Anterior cingulate cortex (tissue), 58 donors: ENCODE measurements at places on chromosomes 7 and 10.

- DNase-seq = no peak
These were observed 6.1 kb downstream of the DBF4 start for GRCh38 chr7:87882151-87882937.

DNA sequence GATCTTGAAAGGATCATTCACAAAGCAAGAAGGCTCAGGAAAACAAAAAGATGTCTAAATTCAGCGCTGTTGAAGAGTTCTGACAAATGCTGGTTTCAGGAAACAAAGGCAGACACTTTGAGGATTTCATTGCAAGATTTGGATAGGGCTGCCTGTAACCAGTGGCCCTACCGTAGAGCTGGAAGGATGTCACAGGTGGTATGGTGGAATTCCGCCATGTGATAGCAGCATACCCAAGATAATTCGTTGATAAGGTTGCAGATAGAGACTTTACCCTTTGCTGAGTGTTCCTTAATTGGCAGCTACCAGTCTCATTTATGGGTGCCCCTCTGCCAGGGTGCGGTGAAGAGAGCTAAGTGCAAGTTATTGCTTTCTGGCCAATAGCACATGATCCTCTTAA lies 100.1 kb downstream of the WDR11 start:
- DNase-seq = no peak

DNA sequence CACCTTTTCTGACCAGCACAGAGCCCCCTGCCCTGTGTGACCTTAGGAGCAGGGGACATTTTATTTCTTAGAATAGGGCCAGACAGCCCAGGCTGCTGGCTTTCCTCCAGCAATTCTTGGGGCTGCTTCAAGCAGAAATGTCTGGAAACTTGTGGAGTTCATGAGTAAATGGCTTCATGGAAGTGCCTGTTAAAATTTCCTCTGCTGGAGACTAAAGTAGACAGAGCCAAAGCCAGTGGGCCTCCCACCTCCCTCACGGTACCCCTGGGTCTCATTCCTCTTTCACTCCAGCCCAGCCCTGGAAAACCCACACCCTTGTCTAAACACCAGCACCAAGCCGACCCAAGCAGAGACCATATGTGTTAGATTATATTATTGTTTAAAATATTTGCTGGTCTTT lies 505.5 kb upstream of the ZMIZ1 start:
- no peak for DNase-seq

DNA sequence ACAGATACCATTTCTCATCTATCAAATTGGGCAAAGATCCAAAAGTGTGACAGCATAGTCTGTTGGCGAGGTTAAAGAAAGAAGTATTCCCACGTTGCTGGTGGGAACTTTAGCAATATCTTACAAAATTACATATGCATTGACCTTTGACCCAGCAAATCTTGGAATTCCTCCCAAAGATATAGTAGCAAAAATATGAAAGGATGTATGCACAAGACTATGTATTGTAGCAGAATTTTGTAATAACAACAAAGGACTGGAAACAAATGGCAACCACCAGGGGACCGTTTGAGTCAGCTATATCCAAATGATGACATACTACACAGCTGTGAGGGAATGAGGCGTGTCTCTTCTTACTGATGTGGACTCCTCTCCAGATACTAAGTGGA lies 50.2 kb downstream of the KCNH2 start:
- DNase-seq = no peak

GRCh38 chr7:151172273-151173141 lies 5.0 kb upstream of the GBX1 start:
- DNase-seq = peak; percentile 75

DNA sequence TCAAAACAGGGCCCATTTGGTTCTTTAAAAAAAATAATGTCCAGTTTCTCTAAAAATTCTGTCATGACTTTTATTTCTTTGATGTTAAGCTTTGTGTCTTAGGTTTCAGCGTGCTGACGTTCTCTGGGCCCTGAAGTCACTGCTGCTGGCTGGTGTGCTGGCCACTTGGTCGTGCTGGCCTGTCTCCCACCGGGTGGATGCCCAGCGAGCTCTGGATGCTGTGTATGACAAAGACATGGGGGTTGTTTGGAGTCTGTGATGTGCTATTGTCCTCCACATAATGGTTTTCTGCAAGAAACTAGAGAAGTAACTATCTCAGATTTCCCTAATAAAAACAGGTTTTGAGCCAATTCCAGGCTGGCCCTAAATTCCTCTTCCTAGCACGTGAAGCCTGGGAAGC lies 9.5 kb upstream of the IDI2 start:
- DNase-seq = no peak

DNA sequence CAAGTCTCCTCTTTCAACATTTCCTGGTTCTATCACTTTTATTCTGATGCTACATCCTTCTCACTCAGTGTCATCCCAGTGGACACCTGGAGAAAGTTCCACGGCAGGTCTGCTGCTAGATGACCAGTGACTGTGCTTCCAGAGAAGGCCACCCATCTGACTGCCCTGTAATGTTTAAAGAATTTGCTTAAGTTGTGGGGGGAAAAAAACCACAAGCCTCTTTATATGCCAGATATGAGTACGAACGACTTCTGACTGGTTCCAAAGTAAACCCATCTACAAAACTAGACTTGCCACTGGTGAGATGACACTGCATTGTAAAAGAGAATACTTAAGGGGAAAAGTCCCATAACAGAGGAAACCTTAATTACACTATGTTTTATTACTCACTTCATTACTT lies 69.6 kb upstream of the VWC2 start:
- no peak for DNase-seq

- no peak for DNase-seq
These were observed 145.5 kb downstream of the BMS1 start for GRCh38 chr10:42928064-42928463.

DNA sequence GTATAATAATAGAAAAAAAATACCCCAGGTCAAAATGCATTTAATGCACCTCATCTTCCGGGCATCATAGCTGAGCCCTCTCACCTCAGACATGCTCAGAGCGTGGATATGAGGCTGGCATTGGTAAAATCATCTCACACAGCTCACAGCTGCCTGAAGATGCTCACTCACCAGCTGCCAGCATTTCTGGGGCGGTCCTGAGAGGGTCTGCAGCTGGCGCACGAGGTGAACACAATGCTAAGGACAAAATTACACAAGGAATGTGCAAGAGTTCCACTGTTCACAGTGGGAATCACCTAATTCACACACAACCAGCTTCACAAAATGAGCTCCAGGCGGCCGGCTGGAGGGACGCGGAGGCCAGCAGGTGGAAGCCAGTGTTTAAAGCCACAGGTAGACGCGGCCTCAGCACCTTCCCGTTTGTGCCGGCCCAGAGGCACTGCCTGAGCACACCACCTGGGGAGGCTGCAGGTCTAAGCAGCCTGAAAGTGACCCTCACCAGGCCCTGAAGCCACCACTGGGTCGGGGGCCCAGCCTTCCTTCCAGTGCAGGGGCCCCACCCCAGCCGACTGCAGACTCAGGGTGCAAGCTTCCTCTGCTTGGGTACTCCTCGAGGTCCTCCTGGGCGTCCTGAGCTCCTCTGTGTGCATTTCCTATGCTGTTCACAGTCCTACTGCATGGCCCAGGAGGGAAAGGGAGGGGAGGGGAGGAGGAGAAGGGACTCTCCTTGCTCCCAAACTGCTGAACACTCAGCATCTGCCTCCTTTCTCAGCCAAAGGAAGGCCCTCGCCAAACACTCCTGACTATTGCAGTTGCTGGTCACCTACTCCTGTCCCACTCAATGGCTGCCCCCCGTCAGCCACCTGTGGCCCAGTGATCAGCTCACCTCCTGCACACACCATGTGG lies 61.2 kb upstream of the FAM20C start:
- DNase-seq = no peak

GRCh38 chr7:37915438-37915837 lies 1.2 kb downstream of the SFRP4 start:
- DNase-seq = no peak

- no peak for DNase-seq
These were observed 122.7 kb upstream of the TMEM229A start for GRCh38 chr7:124155432-124156022.

- DNase-seq = no peak
These were observed 423.6 kb downstream of the DGKB start for GRCh38 chr7:14478834-14479510.

DNA sequence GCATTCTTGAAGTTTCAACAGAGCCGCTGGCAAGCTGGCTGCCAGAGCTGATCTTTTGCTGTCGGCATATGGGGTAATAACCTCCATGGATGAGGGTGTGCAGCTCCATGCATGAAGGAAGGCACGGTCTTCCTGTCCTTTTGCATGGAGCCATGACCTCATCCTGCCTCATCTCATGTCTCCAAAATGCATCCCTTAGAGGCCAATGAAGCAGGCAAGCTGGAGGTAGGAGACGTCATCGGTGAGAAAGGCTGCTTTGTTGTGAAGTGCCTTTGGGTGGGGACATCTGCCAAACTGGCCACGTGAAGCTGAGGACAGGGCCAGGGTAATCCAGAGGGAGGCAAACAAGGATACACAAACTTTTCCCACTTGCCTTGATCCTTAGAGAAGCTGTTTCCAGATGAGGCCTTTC lies 161.5 kb upstream of the TBX20 start:
- DNase-seq = no peak

DNA sequence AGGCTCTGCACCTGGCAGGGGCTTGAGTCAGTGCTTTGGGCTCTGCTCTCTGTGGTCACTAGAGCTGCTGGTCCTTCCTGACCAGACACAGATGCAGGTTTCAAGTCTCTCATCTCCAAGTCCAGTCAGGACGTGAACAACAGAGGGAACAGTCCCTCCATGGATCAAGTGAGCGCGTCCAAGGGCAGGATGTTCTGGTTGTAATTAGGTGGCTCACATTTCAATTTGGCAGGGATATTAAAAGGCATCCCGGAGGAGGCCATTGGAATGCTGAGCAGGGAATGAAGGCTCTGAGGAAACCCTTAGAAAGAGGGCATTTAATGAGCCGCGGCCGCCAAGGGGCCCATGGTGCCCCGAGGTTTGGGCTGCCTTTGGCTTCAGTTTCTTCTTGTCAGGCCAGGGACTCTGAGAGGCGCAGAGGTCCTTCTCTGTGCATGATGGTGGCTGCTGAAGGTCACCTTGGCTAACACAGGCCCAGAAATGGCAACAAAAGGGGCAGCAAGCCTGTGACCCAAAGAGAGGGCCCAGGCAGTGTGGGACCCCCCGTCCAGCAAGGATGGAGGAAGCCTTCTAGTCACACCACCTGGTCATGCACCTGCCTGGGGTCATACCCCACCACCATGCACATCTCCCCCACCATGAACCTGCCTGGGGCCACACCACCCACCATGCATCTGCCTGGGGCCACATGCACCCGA lies 30.7 kb upstream of the INPP5A start:
- DNase-seq = peak; percentile 79

GRCh38 chr10:62554632-62555199 lies 180.5 kb downstream of the ZNF365 start:
- DNase-seq = peak; percentile 4

GRCh38 chr10:93604146-93604545 lies 3.1 kb upstream of the RBP4 start:
- no peak for DNase-seq

DNA sequence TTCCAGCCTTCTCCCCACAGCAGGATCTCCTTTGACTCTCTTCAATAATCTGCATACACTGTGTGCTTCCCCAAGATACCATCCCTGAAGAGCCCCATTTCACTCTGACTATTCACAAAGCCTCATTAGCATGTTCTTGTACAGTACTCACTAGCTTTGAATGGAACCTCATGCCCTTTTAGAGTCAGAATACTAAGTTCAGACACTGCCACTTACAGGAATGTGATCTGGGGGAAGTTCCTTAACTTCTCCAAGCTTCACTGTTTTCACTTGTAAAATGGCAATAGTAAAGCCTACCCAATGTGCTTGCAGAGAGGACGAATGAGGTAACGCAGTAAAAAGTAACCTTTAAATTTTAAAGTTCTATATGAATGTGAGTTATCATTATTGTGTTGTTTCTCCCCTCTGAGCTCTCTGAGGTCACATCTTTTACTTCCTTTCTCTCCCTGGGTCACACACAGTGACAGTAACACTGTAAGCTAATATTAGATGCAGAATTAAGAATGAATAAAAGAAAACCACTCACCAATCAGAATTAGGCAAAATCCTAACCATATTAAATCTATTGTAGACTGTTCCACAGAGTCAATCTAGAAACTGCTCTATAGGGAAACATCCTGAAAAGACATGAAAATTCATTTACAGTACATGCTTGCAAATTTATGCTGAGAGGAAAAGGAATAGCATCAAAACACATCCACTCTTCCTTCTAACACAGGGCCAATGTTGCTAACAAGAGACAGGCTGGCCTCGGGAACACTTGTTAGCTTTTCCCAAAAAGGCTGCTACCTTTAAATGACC lies 64.2 kb upstream of the IL6 start:
- DNase-seq = no peak

DNA sequence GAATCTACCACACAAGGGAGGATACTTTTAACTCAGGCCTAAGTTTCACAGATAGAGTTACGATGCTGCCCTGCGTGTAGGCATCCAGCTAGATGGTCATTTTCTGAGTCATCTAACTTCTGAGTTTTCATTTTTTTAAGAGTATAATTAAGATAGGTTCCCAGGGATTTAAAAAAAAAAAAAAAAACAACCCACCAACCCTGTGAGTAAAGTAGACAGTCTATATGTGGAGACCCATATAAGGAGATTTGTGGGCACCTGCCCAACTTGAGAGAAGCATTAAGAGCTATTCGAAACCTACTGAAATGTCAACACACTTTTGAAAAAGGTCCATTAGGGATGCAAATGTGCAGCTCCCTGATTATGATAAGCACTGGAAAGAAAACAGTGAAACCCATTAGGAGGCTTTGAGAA lies 257.3 kb downstream of the TRIL start:
- no peak for DNase-seq

GRCh38 chr7:141039376-141039775 lies 24.6 kb upstream of the MRPS33 start:
- DNase-seq = no peak

- DNase-seq = no peak
These were observed 4.2 kb upstream of the ADAM12 start for GRCh38 chr10:126392469-126392868.

DNA sequence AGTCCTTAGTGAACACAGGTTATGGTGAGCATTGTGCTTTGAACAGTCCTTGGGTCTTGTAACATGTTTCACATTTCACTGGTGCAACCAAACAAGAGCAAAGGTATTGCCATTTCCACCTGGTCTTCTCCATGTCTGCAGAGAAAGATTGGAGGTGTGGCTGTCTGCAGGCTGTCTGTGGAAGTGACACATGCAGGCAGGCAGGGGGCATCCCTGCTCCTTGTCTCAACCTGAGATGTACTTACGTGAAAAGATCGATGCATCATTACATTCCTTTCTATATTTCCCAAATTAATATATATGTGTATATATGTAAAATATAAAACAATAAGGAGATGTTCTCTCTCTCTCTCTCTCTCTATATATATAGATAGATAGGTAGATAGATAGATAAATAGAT lies 54.3 kb downstream of the LRRC18 start:
- DNase-seq = no peak

DNA sequence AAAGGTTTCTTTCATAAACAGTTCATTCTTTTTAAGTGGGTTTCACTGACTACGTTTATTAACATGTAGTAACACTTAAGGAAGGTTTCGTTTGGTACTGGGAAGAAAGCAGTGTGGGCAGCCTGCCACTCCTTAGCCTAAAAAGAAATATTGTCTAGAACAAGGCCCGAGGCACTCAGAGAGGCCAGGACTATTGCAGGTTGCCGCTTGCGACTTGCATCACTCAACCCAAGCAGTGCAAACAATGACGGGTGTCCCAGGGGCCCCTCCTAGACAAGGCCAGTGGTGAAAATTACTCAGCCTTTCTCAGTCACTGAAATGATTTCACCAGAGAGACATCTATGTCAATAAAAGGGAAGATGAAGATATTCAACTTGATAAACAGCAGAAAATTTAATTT lies 243.9 kb downstream of the SNX13 start:
- no peak for DNase-seq
